ENCODE measurements at places on chromosomes 11 and 22. TPM values are rescaled to one million over a fixed set of nuclear protein-coding genes. Genes with fewer than 3 reads are reported as not detected.

The TRIM6 gene
- 24.0 TPM for polyA plus RNA-seq

The PRR5L gene
- 19.7 TPM for polyA plus RNA-seq

The SERPIND1 gene
- polyA plus RNA-seq: 2.3 TPM

The IL10RA gene
- 3.1 TPM for polyA plus RNA-seq

The DCDC1 gene
- 4.7 TPM for polyA plus RNA-seq

The NXPE4 gene
- polyA plus RNA-seq: 0.07 TPM

The APOC3 gene
- 15.8 TPM for polyA plus RNA-seq

The KCNQ1 gene
- polyA plus RNA-seq: 10.6 TPM

The LINC01488 gene
- polyA plus RNA-seq: 0.08 TPM

The OR52I2 gene
- polyA plus RNA-seq: not detected

The IGLL5 gene
- polyA plus RNA-seq: 0.67 TPM
